ENCODE measurements at places on chromosomes 7 and 10.

DNA sequence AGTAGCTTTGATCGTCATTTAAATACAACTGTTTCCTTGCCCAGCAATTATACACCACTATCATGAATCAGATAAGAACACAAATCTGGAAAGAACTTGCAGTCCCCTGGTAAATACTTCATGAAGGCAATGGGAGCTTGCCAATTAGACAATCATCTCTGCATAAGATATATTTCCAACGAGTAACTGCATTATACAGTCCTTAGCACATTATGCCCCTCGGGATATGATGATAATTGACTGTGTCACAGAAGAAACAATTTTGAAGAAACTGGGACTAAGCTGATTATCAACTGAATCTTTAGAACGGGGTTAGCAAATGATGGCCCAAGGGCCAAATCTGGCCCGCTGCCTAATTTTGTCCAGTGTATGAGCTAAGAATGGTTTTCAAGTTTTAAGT is 155.7 kb downstream of the TRIL start:
- no peak for DNase-seq
- no peak overlapping the region for H3K4me3 ChIP-seq
- H3K27me3 ChIP-seq = no peaks in the 10 kb centered on the region
- H3K27ac ChIP-seq = no peak overlapping the region
- no peaks in the 10 kb centered on the region for H3K4me1 ChIP-seq

GRCh38 chr10:72083790-72084459 is 4.4 kb downstream of the SPOCK2 start:
- no peaks in the 10 kb centered on the region for H3K36me3 ChIP-seq
- H3K4me3 ChIP-seq = no peak overlapping the region
- H3K27me3 ChIP-seq = peaks cover 26% of the 10 kb centered on the region

DNA sequence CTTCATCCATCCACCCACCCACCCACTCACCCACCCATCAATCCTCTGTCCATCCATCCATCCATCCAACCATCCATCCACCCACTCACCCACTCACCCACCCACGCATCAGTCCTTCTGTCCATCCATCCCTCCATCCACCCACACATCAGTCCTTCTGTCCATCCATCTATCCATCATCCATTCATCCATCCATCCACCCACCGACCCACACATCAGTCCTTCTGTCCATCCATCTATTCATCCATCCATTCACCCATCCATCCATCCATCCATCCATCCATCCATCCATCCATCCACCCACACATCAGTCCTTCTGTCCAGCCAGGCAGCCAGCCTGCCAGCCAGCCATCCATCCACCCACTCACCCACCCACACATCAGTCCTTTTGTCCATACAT is 15.8 kb upstream of the GRIFIN start:
- peaks cover 24% of the 10 kb centered on the region for H3K4me1 ChIP-seq
- no peak overlapping the region for H3K27ac ChIP-seq
- H3K27me3 ChIP-seq = peaks cover 28% of the 10 kb centered on the region
- no peak for DNase-seq
- H3K36me3 ChIP-seq = no peaks in the 10 kb centered on the region
- H3K4me3 ChIP-seq = no peak overlapping the region

GRCh38 chr7:1512781-1513656 is 8.8 kb upstream of the INTS1 start:
- H3K4me1 ChIP-seq = peaks cover 17% of the 10 kb centered on the region
- H3K4me3 ChIP-seq = no peak overlapping the region
- DNase-seq = peak; percentile 60
- H3K27me3 ChIP-seq = no peaks in the 10 kb centered on the region

DNA sequence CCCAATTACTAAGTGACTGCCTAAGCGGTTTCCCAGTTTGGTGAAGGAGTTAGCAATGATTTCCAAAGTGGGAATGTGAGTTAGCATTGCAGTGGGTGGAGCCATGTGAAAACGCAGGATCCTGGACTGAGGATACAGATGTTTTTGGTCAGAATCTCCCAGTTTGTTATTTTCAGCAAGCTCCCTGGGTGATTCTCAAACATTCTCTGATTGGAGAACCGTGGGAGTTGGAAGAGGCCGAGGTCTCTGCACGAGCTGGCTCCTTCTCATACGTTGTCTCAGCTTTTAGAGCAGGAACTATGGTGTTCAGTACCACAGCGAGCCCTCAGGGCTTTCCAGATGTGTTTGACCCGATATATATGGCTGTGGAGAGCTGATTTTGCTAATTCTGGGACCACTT is 396.5 kb upstream of the NPVF start:
- peak; percentile 88 for DNase-seq
- H3K27ac ChIP-seq = peak overlapping the region; percentile 43
- H3K4me1 ChIP-seq = no peaks in the 10 kb centered on the region
- no peaks in the 10 kb centered on the region for H3K27me3 ChIP-seq
- H3K36me3 ChIP-seq = no peaks in the 10 kb centered on the region

- no peaks in the 10 kb centered on the region for H3K36me3 ChIP-seq
- peaks cover 23% of the 10 kb centered on the region for H3K27me3 ChIP-seq
- DNase-seq = no peak
- H3K4me1 ChIP-seq = peaks cover 19% of the 10 kb centered on the region
- H3K4me3 ChIP-seq = no peak overlapping the region
Observed at GRCh38 chr10:102414749-102415148, 3.8 kb downstream of the PSD start.

DNA sequence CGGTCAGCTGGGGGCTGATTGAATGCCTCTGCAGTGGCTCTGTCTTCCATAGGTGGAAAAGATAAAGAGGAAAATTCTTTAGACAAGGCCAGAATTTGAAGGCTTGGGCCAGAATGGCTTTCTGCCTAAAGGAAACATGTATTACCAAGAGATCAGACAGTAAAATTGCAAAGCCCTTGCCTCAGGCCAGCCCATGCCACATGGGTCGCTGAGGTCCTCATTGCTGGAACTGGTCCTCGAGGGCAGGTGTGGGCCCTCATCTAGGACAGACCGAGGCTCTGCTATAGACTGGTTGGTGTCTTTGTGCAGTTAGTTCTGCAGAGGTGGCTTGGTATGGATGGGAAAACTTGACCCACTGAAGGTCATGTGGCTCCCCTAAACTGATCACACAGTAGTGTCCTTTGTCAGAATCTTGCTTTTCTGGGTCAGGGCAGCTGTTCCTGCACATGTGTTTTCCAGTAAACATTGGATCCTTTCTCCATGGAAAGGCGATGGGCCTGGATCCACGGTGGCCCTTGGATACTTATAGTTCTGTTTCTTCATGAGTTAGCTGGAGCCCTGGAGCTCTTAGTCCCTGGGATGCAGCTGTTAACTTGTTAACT is 80.4 kb downstream of the TMEM178B start:
- no peak overlapping the region for H3K4me3 ChIP-seq
- no peaks in the 10 kb centered on the region for H3K4me1 ChIP-seq
- H3K27ac ChIP-seq = no peak overlapping the region
- no peaks in the 10 kb centered on the region for H3K36me3 ChIP-seq
- H3K27me3 ChIP-seq = no peaks in the 10 kb centered on the region

GRCh38 chr10:17368708-17369272 is 85.6 kb downstream of the ST8SIA6 start:
- H3K36me3 ChIP-seq = no peaks in the 10 kb centered on the region
- no peak for DNase-seq
- no peaks in the 10 kb centered on the region for H3K27me3 ChIP-seq
- H3K27ac ChIP-seq = no peak overlapping the region
- no peaks in the 10 kb centered on the region for H3K4me1 ChIP-seq
- no peak overlapping the region for H3K4me3 ChIP-seq

DNA sequence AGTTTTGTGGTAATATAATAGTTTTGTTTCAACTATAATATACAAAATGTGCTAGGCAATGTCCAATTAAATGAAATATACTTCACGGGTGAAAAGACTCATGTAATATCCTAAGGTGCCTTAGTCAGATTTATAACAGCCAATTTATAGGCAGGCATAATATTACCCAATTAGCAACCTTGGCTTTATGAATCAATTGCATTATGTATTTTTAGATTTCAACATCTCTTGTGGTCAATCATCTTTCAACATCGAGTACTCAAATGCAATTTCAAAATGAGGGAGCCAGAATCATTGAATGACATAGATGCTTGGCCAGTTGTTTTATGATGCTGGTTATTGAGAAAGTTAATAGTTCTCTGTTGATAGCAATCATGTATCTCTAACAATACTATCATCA is 110.3 kb upstream of the SP8 start:
- H3K36me3 ChIP-seq = no peaks in the 10 kb centered on the region
- H3K4me3 ChIP-seq = no peak overlapping the region
- no peak for DNase-seq
- no peak overlapping the region for H3K27ac ChIP-seq
- H3K4me1 ChIP-seq = no peaks in the 10 kb centered on the region

- no peaks in the 10 kb centered on the region for H3K4me1 ChIP-seq
- no peak overlapping the region for H3K27ac ChIP-seq
- H3K36me3 ChIP-seq = no peaks in the 10 kb centered on the region
- no peak overlapping the region for H3K4me3 ChIP-seq
- DNase-seq = peak; percentile 28
Observed at GRCh38 chr7:31478721-31479120, 35.2 kb upstream of the ITPRID1 start.

DNA sequence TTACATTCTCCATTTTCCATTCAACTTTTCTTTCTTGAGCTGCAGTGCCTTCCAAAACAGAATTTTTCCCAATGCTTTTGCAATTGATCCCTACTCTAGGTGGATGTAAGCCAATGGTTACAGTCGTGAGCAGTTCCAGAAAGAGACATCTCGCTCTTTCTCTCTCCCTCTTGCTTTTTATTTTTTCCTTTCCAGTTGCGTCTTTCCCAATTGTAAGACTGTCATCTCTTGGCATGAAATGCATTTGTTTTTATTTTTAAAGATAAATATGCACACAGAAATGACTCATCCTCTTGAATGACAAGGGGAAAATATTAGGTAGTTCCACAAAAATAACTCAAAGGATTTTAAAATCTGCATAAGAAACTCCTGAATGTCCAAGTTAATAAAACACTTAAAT is 25.1 kb downstream of the GLI3 start:
- H3K4me3 ChIP-seq = no peak overlapping the region
- H3K36me3 ChIP-seq = no peaks in the 10 kb centered on the region
- DNase-seq = no peak

DNA sequence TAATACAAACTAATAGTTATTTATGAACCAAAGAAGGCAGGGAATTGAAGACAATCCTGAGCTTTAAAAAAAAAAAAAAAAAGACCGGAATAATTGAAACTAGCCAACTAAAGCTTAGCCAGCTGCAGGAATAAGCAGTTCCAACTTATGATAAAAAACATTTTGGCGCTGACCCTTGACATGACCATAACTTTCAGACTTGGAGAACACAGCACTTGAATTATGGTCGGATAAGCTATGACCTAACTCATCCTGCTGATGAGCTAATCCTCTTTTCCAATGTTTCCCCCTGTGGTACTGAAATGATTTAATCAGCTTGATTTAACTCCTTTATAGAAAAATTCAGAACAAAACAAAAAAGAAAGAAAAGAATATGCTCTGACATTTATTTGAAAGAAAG is 181.8 kb downstream of the DGKB start:
- no peaks in the 10 kb centered on the region for H3K4me1 ChIP-seq
- no peak overlapping the region for H3K27ac ChIP-seq
- H3K36me3 ChIP-seq = no peaks in the 10 kb centered on the region
- H3K4me3 ChIP-seq = no peak overlapping the region
- peak; percentile 62 for DNase-seq

- DNase-seq = no peak
- H3K4me1 ChIP-seq = peaks cover 24% of the 10 kb centered on the region
- peaks cover 6% of the 10 kb centered on the region for H3K27me3 ChIP-seq
- H3K36me3 ChIP-seq = no peaks in the 10 kb centered on the region
Observed at GRCh38 chr7:1291357-1291689, 58.7 kb downstream of the UNCX start.

DNA sequence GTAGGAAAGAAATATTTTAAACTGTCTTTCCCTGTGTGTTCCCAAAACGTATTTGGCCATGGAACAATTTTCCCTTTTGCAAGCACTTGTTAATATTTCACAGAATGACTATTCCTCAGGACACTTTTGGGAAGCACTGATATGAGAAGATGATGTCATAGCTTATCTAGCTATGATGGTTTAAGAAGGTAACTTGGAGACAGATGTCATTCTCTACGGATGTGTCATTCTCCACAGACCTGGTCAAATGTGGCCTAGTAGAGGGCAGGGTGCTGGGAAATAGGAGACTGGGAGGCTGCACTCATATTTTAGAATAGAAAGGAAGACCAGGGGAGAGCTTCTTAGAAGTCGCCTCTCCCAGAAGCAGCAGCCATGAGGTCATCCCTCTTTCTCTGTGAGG is 220.7 kb upstream of the GLI3 start:
- H3K27ac ChIP-seq = no peak overlapping the region
- H3K27me3 ChIP-seq = no peaks in the 10 kb centered on the region
- H3K4me3 ChIP-seq = no peak overlapping the region
- H3K4me1 ChIP-seq = no peaks in the 10 kb centered on the region
- no peaks in the 10 kb centered on the region for H3K36me3 ChIP-seq

- no peak overlapping the region for H3K4me3 ChIP-seq
- DNase-seq = no peak
- H3K4me1 ChIP-seq = peaks cover 4% of the 10 kb centered on the region
- H3K36me3 ChIP-seq = no peaks in the 10 kb centered on the region
Observed at GRCh38 chr7:5452937-5453540, 29.4 kb upstream of the TNRC18 start.

DNA sequence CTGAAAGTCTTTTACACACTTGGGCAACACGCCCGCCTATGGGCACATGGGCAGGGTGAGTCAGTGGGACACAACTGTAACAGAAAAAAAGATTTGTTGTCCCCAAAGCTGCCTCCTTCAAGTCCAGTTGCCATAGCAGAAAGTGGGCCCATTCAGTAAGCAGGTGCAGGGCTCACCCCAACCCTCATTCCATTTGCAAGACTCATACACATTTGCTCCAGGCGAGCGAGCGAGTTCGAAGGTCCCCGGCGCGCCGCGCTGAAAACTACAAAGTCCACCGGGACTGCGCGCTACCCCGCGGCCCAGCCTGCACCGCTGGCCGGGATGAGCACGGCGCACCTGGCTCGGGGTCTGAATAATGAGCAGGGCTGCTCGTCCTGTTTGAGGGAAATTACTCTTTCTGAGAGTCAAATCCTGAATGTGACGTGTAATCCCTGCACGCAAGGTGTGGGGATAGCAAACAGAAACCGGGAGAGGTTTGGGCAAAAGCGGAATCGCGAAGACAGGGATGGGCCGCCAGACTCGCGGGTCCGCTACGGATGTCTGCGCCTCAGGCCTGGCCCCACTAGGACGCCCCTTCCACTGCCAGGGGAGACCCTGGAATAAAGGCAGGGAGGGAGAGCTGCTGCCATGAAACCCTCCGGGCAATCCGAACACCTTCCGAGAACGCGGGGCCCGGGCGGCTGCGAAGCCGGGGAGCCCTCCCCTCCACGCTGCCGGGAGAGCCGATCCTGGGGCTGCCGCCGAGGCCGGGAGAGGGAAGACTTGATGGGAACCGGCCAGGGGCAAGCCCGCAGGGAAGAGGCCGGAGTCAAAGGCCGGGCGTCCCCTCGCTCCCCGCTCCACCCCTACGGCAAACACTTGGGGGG is 982 bp downstream of the COBL start:
- H3K27ac ChIP-seq = peak overlapping the region; percentile 93
- H3K27me3 ChIP-seq = peaks cover 13% of the 10 kb centered on the region
- peak; percentile 58 for DNase-seq
- no peaks in the 10 kb centered on the region for H3K36me3 ChIP-seq
- peaks cover 24% of the 10 kb centered on the region for H3K4me1 ChIP-seq
- peak overlapping the region; percentile 72 for H3K4me3 ChIP-seq

- H3K4me1 ChIP-seq = no peaks in the 10 kb centered on the region
- H3K27me3 ChIP-seq = no peaks in the 10 kb centered on the region
- no peak overlapping the region for H3K4me3 ChIP-seq
- DNase-seq = no peak
Observed at GRCh38 chr10:46299286-46299535, 12.4 kb downstream of the ANTXRL start.

GRCh38 chr7:151539088-151539671 is 19.5 kb upstream of the RHEB start:
- no peaks in the 10 kb centered on the region for H3K36me3 ChIP-seq
- H3K27ac ChIP-seq = no peak overlapping the region
- DNase-seq = peak; percentile 67
- H3K4me3 ChIP-seq = no peak overlapping the region

Data from stomach (tissue), 19 donors.